ENCODE measurements at places on chromosomes 1 and 21. TPM values are rescaled to one million over a fixed set of nuclear protein-coding genes. Genes with fewer than 3 reads are reported as not detected.

MPL gene
- not detected for total RNA-seq

PKP1 gene
- not detected for total RNA-seq

GRCh38 chr1:156387870-156388173, 18.8 kb downstream of the RHBG start:
- no peak overlapping the region for H3K27ac ChIP-seq
- H3K36me3 ChIP-seq = no peaks in the 10 kb centered on the region
- DNase-seq = no peak
- peaks cover 28% of the 10 kb centered on the region for H3K4me1 ChIP-seq

NEXN gene
- total RNA-seq = 1.2 TPM

CHRM3 gene
- total RNA-seq = 2.7 TPM

KRTAP19-3 gene
- total RNA-seq = not detected

All from neural crest cell (in vitro differentiated cells).